ENCODE measurements at places on chromosomes 6 and 20.

DNA sequence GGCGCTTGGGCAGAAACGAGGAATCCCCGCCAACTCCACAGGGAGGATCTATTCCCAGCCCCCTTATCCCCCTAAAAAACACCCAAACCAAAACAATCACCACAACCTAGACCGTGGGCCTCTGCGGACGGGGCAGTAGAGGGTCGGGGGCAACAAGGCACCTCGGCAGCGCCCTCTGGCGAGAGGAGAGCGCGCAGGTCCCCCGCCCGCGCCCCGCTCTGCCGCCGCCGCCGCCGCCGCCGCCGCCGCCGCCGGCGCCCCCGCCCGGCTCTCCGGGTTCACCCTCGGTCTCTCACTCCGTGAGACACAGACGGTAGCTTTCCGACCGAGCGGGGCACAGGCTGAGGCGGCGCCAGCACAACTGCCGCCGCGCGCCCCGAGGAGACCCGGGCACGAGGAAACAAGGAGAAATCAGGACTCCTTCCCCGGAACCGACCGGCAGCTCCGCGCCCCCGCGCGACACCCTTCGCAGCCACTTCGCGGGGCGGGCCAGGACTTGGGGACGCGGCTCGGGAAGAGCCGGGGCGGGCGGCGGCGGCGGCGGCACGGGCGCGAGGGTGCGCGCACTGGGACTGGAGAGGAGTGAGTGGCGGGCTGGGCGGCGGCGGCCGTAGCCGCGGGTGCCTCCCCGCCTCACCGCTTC is at the start of gene SLC35F1:
Gene SLC35F1 (plus strand): TSS at position 307 of the 643 bp plus-strand sequence.
- DNase-seq: peak; percentile 44

GRCh38 chr20:51811514-51812128 is 9.3 kb upstream of the SALL4 start:
- DNase-seq: no peak

DNA sequence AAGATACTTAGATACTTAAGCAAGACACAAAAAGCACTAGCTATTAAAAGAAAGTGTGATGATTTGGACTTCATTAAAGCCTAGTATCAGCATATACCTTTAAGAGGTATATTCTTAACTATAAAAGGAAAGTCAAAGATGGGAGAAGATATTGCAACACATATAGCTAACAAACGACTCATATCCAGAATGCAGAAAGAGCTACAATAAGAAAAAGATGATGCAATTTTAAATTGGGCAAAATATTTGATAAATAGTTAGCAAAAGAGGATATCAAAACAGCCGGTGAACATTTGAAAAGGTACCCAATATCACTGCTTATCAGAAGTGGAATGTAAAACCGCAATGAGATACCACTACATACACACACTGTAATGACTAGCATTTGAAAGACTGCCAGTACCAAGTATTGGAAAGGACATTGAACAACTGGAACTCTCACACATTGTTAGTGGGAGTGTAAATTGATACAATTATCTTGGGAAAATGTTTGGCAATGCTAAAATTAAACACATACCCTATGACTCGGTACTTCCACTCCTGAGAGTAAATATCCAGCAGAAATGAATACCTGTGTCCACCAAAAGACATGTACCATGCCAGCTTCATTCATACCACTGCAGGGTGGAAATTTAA is 25.7 kb downstream of the MUC22 start:
- no peak for DNase-seq

DNA sequence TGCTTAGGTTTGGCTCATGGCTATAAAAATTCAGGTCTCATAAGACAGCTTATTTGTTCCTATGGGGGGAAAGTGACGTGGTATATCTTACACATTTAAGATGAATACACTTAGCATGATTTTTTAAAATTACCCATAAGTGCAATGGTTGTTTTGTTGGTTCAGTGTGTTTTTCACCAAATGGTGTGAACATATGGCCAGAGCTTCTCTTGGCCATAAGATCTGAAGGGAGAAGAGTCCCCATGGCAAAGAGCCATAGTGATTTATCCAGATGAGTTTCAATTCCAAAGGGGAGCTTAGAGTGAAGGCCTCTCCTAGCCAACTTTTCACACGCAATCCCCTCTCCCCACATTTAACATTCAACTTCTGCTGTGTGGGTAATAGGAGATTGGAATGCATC is 107.6 kb downstream of the TMEM242 start:
- no peak for DNase-seq

GRCh38 chr6:72865467-72865866 is 243.6 kb downstream of the KCNQ5 start:
- DNase-seq: no peak

GRCh38 chr6:103455275-103455674 is 1404.4 kb downstream of the HACE1 start:
- no peak for DNase-seq

- DNase-seq: no peak
These were observed 5.5 kb downstream of the EMILIN3 start for GRCh38 chr20:41360831-41361756.

DNA sequence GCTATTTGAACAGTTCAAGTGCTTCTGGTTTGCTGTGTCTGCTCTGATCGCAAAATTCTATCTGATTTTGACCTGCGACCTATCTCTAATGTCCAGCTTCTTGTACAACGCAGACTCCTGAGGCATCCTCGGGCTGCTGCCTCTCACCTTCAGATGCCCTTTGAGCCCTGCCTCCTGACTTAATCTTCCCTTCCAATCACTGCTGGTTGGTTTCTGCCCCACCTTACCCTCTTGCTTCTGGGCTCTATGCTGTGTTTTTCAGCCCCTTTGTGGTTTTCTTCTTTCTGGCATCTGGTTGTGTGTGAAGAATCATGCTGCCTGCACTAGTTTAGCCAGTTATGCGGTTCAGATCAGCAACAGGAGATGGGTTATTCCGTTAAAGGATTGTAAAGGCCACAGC is 131.2 kb upstream of the THEMIS start:
- DNase-seq: no peak

GRCh38 chr20:32019156-32019510 is 8.9 kb downstream of the CCM2L start:
- peak; percentile 76 for DNase-seq

Measured in HuH-7.5 (cell line).